ENCODE measurements at places on chromosomes 3 and 15.

GRCh38 chr3:156395961-156396710 is 158.8 kb downstream of the SSR3 start:
- DNase-seq: no peak

GRCh38 chr3:87674397-87675161 is 384.2 kb downstream of the CGGBP1 start:
- DNase-seq: no peak

DNA sequence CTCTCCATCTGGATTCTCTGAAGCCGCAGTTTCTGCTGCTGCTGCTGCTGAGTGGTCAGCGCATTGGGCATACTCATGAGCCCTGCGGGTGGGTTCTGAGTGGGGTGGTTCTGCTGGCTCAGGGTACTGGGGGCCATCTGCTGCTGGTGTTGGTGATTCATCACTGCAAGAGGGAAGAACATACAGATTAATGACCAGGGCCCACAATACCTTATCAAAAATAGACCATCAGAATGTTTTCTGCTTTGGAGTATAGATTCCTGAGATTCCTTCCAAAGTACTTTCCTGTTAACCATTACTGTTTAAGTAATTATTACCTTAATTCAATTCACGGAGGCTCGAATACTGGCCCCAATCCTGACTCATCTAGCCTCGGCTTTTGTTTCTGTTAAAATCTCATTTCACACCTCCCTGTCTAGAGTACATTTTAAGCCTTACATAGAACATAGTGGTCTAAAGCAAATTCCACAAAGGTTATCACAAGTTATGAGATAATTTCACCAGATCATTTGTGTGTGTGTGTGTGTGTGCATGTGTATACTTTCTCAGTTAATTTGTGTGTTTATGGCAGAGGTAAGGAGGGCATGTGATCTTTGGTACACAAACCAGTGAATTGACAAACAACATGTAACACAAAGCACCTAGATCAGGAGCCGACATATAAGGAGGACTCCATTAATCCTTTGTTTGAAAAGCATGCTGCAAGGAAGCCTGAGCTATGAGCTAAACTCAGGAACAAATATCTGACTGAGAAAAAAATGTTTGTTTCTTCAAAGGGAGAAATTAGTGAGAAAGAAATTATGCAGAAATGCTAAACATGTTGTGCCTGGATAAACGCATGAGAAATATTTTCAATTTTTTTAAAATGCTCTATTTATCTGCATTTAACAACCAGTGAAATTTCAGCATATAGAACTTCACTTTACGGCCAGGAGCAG is 68.1 kb downstream of the TM4SF4 start:
- no peak for DNase-seq

DNA sequence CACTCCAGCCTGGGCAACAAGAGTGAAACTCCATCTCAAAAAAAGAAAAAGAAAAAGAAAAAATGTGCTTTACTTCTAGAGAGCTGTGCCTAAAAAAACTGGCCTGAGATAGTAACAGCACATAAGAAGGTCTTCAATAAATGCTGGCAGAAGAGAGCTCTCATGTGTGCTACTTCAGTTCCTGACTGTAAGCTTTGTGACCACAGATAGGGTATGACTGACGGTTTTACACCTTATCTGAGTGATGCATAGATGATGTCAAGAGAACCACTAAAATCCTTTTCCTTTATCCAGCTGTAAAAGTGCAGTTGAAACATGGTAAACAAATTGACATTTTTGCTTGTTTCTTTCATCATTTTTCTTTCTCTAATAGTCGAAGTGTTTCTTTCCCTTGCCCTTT is 127.9 kb downstream of the C3orf70 start:
- no peak for DNase-seq

GRCh38 chr3:39028546-39028945 is 23.2 kb downstream of the SCN11A start:
- DNase-seq: no peak

Data from activated T-helper 1 cell treated with anti-CD3 and anti-CD28 coated beads, Interleukin-2, amount 50 U/mL, for 16 hours (primary cell).